Foreskin keratinocyte (primary cell): ENCODE measurements at places on chromosomes 3 and 15.

DNA sequence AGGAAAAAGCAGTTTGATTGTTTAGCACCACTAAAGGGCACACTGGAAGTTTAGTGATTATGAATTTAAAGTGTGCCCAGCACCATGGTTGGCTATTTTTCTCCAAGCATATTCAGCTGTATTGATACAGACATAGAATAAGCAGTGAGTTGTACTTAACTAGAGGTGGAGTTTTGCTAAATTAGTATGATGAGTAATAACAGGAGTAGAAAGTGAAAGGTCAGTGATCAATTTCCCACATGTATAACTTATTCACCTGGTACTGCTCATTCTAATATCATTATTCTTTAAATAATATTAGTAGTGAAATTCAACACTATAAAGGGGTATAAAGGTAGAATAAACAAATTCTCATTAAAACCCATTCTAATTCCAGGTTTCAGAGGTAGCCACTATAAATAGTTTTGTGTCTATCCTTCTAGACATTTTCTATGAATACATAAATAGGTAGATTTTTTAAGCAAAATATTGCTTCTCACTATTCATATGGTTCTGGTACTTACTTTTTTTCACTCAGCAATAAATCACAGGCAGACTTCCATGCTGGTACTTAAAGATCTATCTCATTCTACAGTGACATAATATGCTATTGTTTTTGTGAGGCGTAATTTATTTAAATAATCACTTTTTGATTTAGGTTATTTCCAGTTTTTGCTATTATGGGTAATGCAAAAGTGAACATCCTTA lies 732.9 kb downstream of the VGLL3 start:
- DNase-seq: no peak

GRCh38 chr3:14537590-14538450 lies 2.3 kb downstream of the GRIP2 start:
- DNase-seq: no peak

- no peak for DNase-seq
Observed at GRCh38 chr3:47848599-47849117, 45.7 kb downstream of the DHX30 start.

DNA sequence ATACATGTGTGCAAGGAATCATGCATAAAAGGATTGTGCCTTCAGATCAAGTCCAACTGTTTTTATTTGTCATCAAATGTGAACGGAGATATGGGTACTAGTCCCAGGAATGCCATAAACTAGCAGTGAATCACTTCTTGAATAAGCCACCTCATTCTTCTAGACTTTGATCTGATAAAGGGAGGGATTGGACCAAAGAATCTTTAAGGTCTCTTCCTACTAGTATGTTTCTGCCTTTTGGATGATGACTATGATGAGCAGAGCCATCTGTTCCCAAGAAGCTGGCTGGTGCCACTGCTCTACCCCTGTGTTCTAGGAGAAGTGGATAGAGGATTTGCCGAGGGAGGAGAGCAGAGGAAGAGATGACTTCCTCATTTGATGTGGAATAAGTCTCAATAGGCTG lies 28.8 kb upstream of the UACA start:
- peak; percentile 57 for DNase-seq

DNA sequence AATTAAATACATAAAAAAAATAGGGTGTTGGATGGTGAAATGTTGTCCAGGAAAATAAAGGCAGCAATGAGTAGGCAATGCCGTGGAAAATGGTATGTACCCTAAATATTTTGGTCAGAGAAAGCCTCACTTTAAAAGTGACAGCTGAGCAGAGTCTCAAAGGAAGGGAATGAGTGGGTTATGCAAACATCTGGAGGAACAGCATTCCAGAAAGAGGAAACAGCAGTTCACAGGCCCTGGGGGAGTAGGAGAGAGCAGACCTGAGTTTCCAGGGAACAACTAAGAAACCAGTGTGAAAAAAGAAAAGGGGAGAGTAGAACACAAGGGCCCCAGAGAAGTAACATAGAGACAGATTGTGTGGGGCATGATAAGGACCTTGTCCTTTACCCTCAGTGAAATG lies 230.0 kb upstream of the CNTN3 start:
- DNase-seq: peak; percentile 81

DNA sequence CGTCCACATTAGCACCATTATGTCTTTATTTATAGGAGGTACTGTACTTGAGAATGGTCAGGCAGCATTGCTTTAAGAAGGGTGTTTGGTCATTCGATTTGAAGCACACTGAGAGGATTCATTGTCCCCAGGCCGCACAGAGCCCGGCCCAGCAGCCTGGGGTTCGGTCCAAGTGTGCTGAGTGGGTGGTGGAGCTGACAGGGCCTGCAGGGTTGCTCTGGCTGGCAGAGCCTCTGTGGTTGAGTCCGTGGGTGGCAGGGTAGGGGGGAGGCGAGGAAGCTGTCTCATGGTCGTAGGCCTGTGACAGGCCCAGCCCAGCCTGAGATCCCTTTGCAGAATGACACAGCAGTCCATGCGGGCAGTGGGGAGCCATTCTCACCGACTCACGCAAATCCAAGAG lies 227.7 kb upstream of the TOPAZ1 start:
- DNase-seq: no peak
